Kidney epithelial cell (primary cell): ENCODE measurements at places on chromosomes 5 and 9. TPM values are rescaled to one million over a fixed set of nuclear protein-coding genes. Genes with fewer than 3 reads are reported as not detected.

GRCh38 chr5:17123010-17123409 lies 94.4 kb upstream of the BASP1 start:
- no peak for DNase-seq

DNA sequence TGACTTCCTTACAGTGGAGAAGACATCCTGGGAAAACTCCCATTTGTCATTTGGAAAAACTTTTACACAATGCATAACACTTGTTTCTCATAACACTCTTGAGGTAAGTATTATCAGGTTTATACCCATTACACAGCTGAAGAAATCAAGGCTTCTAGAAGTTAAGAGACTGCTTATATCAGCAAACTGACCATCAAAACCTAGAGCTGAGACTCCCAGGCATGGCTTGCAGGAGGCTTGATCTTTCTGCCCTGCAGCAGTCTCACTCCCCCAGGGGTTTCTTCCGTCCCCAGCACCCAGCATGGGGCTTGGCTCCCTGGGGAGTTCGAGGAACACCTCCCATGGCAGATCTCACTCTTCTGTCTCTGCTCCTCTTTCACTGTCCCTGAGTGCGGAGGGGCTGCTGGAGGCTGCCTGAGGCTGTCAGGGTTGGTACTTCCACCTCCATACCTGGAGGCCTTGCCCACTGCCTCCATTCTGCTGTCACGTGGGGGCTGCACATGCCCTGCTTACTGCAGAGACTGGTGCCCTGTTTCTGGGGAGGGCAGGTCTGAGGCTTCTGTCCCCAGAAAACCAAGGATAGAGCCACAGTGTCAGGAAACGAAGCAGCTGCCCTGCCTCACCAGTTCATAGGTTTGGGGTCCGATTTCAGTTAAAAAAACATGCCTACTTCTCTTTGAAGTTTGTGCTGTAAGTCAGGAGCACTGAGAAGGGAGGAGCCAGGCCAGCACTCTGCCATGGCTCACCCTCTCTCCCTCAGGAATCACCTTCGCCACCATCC lies 202.5 kb downstream of the PAX5 start:
- DNase-seq = no peak

GRCh38 chr9:34169125-34169524 lies 9.7 kb upstream of the UBAP1 start:
- no peak for DNase-seq

The PCDHGB3 gene
- 1.3 and 3.6 TPM in 2 replicates for total RNA-seq

DNA sequence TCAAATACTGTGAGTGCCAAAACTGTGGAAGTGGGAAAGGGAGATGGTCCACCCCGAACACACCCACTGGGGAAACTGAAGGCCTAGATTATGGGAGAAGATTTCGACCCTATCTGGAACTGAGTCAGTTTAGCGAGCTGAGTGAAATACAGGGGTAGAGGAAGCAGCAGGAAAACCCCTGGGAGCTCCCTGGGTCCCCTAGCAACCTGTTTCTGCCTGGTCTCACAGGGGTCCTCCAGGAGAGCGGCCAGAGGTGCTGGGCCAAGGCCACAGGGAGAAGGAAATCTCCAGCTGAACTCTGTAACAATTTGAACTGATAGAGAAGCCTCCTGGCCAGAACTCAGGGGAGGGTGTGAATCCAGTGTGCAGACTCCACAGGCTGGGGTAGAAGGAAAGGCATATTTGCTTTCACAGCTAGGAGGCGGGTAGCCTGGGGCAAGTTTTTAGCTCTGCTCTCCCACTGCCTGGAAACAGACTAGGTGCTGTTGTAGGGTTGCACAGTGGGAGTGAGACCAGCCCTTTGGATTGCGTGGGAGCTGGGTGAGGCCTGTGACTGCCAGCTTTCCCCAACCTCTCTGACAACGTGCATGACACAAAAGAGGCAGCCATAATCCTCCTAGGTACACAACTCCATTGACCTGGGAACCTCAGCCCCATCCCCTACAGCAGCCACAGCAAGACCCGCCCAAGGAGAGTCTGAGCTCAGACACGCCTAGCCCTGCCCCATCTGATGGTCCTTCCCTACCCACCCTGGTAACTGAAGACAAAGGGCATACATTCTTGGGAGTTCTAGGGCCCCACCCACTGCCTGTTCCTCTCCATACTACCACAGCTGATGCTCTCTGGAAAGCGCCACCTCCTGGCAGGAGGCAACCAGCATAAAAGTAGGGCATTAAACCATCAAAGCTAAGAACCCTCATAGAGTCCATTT lies 78.8 kb upstream of the GPBP1 start:
- DNase-seq = no peak

The MTMR12 gene
- 24.6 and 28.0 TPM in 2 replicates for total RNA-seq

DNA sequence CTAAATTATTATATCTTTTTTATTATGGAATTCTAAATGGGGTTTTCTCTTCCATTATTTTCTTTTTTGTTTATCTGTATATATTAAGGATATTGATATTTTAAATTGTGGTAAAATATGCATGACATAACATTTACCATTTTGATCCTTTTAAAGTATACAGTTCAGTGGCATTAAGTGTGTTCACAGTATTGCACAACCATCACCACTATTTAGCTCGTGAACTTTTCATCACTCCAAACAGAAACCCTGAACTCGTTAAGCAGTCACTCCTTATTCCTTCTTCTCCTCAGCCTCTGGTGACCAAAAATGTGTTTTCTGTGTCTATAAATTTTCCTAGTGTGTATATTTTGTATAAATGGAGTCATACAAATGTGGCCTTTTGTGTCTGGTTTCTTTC lies 188.2 kb downstream of the CCDC171 start:
- DNase-seq = no peak

The PFN3 gene
- total RNA-seq = not detected in 2 replicates

- DNase-seq = no peak
Observed at GRCh38 chr5:3509290-3509689, 86.3 kb upstream of the IRX1 start.

- DNase-seq = no peak
Observed at GRCh38 chr5:142939884-142940283, 169.7 kb downstream of the ARHGAP26 start.

DNA sequence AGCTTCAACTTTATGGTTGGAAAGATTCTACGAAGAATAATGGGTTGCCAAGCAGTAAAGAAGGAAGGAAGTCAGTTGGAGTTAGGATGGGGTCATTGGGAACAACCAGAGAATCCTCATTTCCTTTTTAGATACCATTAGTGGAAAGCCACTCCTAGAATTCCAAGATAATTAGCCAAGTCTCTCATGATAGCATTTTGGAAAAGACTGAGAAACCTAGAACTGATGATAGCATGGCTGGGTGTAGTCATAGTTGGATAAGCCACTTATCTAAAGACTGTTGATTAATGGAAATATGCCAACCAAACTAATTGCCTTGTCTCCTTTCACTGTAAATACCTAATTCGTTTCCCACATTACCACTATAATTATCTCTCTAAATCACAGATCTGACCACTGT lies 377.0 kb downstream of the GLIS3 start:
- DNase-seq = no peak

The ZNG1A gene
- 29.7 and 33.3 TPM in 2 replicates for total RNA-seq

GRCh38 chr9:113480612-113481011 lies 17.1 kb downstream of the RGS3 start:
- no peak for DNase-seq
